ENCODE measurements at places on chromosomes 1 and 21. TPM values are rescaled to one million over a fixed set of nuclear protein-coding genes. Genes with fewer than 3 reads are reported as not detected.

GRCh38 chr1:10696977-10697376 lies 99.5 kb downstream of the CASZ1 start:
- no peak for DNase-seq

- no peak for DNase-seq
These were observed 33.8 kb downstream of the MFSD2A start for GRCh38 chr1:39988618-39989343.

- DNase-seq = no peak
These were observed 120.2 kb downstream of the MRPL39 start for GRCh38 chr21:25487046-25487594.

- peak; percentile 73 for DNase-seq
These were observed 39.0 kb downstream of the MRPL39 start for GRCh38 chr21:25568246-25568645.

Gene FTCD
- polyA plus RNA-seq = 273 TPM

All from kidney (tissue), 22 donors.